Upper lobe of left lung (tissue), 6 donors: ENCODE measurements at places on chromosomes 4 and X.

GRCh38 chrX:75609406-75609805 lies 86.6 kb upstream of the ZDHHC15 start:
- H3K27me3 ChIP-seq, result no peaks in the 10 kb centered on the region
- H3K4me3 ChIP-seq, result no peak overlapping the region
- no peak overlapping the region for H3K27ac ChIP-seq
- H3K36me3 ChIP-seq, result no peaks in the 10 kb centered on the region
- DNase-seq, result no peak

DNA sequence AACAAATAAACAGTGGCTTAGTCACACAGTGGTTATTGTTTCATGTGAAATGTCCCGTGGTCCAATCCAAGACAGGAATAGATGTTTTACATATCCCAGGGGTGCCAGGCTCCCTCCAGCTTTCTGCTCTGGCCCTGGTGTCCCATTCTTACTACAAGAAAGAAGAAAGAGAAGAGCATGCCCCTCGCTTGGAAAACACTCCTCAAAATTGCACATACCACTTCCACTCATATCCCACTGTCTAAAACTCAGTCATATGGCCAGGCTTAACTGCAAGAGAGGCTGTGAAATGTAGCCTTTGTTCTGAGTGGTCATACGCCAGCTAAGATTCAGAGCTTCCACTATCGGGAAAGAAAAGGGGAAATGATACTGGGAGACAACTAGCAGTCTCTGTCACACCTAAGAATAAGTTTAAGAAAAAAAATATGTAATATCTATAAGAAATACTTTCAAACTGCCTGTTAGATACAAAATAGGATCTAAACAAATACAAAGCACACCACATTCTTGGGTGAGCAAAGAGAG lies 306.8 kb upstream of the FAM241A start:
- H3K36me3 ChIP-seq, result no peaks in the 10 kb centered on the region
- H3K4me3 ChIP-seq, result no peak overlapping the region
- no peaks in the 10 kb centered on the region for H3K27me3 ChIP-seq

DNA sequence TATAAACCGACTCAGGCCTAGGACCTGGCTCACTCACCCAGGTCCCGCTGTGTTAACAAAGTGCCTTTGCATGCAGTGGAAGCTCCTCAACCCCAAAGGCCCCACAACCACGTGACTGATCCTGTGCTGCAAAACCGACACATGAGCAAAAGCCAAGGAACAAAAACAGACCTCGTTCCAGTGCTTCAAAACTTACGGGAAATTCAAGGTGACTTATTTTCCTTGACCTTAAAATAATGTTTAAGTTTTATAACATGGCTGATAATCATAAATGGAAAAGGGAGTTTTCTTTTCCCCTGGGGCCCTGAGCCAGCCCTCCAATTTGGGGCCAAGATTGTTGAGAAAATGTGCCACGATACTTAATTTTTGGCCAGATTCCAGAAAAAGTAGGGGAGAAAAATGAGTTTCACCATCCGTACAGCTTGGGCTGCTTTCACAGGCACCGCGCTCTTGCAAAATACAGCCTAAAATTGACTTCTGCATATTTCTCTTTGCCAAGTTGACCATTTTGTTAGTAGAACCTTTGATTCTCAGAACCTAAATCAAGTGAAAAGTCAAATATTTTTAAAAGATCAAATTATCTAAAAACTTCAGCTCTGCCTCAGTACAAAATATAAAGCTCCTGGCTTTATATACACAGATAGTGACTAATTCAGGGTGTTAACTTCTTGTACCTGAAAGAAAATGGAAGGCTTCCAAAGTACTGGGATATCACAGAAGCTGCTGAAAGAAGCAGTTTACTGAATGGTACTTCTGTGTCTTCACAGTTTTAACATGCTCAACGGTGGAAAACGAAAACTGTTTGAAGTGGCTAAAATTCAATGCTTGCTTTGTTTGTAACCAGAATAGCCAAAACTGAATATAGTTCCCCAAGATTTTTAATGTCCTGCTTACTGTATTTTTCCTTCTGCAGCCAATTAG lies 93.8 kb downstream of the APBB2 start:
- H3K4me3 ChIP-seq, result no peak overlapping the region
- H3K4me1 ChIP-seq, result peaks cover 31% of the 10 kb centered on the region
- no peaks in the 10 kb centered on the region for H3K36me3 ChIP-seq
- peak overlapping the region; percentile 39 for H3K27ac ChIP-seq
- peak; percentile 76 for DNase-seq

- DNase-seq, result peak; percentile 72
- no peaks in the 10 kb centered on the region for H3K27me3 ChIP-seq
- no peaks in the 10 kb centered on the region for H3K4me1 ChIP-seq
- H3K27ac ChIP-seq, result no peak overlapping the region
Measured at GRCh38 chr4:25088093-25088952, 57.6 kb upstream of the LGI2 start.

- H3K4me3 ChIP-seq, result no peak overlapping the region
- no peaks in the 10 kb centered on the region for H3K27me3 ChIP-seq
- no peaks in the 10 kb centered on the region for H3K36me3 ChIP-seq
- no peaks in the 10 kb centered on the region for H3K4me1 ChIP-seq
- no peak overlapping the region for H3K27ac ChIP-seq
- DNase-seq, result no peak
Measured at GRCh38 chr4:36332023-36332781, 50.8 kb downstream of the DTHD1 start.

GRCh38 chrX:39816871-39817731 lies 280.7 kb downstream of the BCOR start:
- no peak overlapping the region for H3K27ac ChIP-seq
- H3K36me3 ChIP-seq, result no peaks in the 10 kb centered on the region
- peaks cover 23% of the 10 kb centered on the region for H3K4me1 ChIP-seq
- no peak for DNase-seq
- no peaks in the 10 kb centered on the region for H3K27me3 ChIP-seq

DNA sequence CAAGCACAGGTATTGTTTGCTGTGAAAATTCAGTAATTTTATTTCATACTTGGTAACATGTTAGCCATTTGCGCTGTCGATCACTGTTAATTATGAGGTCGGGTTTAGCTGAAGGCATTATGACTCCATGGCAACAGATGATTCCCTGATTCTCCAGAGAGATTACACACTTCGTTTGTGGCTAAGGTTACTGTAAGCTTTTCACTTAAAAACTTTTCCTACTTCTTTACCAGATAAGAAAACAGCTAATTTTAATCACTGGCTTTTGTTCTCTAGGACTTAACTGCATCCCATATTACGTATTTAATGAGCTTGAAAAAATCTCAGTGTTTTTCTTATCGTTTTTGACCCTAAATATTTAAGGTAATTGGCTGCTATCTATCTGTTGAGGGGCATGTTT lies 2.1 kb downstream of the GSTCD start:
- H3K4me3 ChIP-seq, result no peak overlapping the region
- H3K27ac ChIP-seq, result no peak overlapping the region
- H3K4me1 ChIP-seq, result peaks cover 27% of the 10 kb centered on the region
- H3K27me3 ChIP-seq, result no peaks in the 10 kb centered on the region

DNA sequence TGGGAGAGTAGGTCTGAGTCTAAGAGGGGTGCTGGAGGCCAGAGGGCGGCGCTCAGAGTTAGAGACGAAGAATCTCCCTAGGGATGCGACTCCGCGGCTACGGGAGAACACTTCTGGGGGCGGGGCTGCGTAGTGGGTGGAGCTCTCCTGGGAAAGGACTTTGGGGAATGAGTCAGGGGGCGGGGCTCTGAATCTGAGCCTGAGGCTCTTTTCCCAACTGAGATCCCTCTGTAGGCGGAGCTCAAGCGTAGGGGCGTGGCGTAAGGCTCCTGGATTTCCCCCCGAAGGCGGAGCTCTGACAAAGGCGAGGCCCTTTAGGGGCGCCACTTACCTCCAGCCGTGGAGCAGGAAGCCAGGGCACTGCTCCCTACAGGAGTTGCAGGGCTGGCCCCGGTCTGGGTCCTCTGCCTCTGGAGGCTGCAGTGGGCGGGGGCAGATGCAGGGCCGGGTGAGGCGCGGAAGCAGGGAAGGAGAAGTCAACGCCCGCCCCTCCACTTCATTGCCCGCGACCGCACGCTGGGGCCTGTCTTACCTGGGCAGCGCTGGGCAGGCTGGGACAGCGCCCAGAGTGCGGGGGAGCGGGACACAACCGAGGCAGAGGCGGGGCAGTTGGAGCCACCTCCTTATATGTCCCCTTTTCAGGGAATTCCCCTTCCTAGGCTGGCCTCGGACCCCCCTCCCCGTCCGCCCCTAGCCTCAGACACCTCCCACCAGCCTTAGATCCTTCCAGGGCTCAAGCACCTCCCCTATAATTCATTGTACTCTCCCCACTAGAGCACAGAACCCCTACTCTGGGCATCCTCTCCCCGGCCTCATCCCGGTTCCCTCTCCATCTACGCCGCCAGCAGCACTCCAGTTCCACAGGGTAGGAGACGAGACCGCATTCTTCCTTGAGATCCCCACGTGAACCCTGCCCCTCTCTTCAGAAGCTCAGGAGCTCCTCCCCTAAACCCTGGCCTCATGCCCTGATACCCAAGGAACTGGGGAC lies 1.6 kb downstream of the PRICKLE3 start:
- no peaks in the 10 kb centered on the region for H3K27me3 ChIP-seq
- H3K4me1 ChIP-seq, result peaks cover 5% of the 10 kb centered on the region
- peak; percentile 88 for DNase-seq
- peak overlapping the region; percentile 81 for H3K27ac ChIP-seq
- no peaks in the 10 kb centered on the region for H3K36me3 ChIP-seq

- no peaks in the 10 kb centered on the region for H3K4me1 ChIP-seq
- H3K36me3 ChIP-seq, result no peaks in the 10 kb centered on the region
- H3K4me3 ChIP-seq, result no peak overlapping the region
- H3K27me3 ChIP-seq, result no peaks in the 10 kb centered on the region
- no peak overlapping the region for H3K27ac ChIP-seq
- DNase-seq, result no peak
Measured at GRCh38 chr4:140529434-140529833, 5.5 kb downstream of the ELMOD2 start.

- H3K27me3 ChIP-seq, result no peaks in the 10 kb centered on the region
- no peaks in the 10 kb centered on the region for H3K36me3 ChIP-seq
- peak overlapping the region; percentile 31 for H3K4me3 ChIP-seq
- no peaks in the 10 kb centered on the region for H3K4me1 ChIP-seq
- no peak overlapping the region for H3K27ac ChIP-seq
Measured at GRCh38 chrX:83535417-83536196, 27.5 kb downstream of the POU3F4 start.

DNA sequence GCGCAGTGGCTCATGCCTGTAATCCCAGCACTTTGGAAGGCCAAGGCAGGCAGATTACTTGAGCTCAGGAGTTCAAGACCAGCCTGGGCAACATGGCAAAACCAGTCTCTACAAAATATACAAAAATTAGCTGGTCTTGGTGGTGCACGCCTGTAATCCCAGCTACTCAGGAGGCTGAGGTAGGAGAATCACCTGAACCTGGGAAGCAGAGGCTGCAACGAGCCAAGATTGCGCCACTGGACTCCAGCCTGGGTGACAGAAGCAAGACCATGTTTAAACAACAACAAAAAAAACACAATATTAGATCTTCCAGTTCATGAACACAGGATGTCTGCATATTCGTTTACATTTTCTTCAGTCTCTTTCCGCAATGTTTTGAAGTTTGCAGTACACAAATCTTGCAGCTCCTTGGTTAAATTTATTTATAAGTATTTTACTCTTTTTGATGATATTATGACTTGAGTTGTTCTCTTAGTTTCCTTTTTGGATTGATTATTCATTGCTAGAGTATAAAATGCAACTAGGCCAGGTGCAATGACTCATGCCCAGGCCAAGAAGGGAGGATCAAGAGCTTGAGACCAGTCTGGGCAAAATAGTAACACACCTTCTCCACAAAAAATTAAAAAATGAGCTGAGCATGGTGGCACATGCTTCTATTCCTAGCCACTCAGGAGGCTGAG lies 30.4 kb upstream of the ABCG2 start:
- H3K4me3 ChIP-seq, result no peak overlapping the region
- DNase-seq, result no peak
- no peaks in the 10 kb centered on the region for H3K36me3 ChIP-seq
- no peaks in the 10 kb centered on the region for H3K27me3 ChIP-seq

- H3K27me3 ChIP-seq, result no peaks in the 10 kb centered on the region
- no peak overlapping the region for H3K4me3 ChIP-seq
- H3K36me3 ChIP-seq, result no peaks in the 10 kb centered on the region
- no peaks in the 10 kb centered on the region for H3K4me1 ChIP-seq
Measured at GRCh38 chr4:86898562-86898961, 6.3 kb upstream of the C4orf36 start.
